ENCODE measurements at places on chromosomes 7 and 10.

- DNase-seq = no peak
Measured at GRCh38 chr7:113026941-113027340, 59.7 kb downstream of the GPR85 start.

DNA sequence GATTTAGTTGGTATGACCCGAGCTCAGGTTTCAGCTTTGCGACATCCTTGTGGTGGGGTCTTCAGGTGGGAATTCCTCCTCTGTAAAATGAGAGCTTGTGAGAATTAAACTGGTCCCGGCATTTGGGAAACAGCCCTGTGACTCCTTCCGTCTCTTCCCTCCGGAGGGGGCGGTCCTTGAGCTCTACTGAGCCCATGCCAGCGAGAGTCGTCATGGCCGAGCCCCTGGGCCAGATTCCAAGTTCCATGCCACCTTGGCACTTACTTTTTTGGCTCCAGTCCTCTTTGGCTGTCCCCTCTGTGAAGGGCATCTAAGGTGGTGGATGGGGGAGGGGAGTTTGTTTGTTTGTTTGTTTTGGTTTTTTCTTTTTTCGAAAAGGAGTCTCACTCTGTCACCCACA is 47.6 kb downstream of the GTF2IRD1 start:
- no peak for DNase-seq

GRCh38 chr7:95317546-95317945 is 6.8 kb downstream of the PON1 start:
- no peak for DNase-seq

DNA sequence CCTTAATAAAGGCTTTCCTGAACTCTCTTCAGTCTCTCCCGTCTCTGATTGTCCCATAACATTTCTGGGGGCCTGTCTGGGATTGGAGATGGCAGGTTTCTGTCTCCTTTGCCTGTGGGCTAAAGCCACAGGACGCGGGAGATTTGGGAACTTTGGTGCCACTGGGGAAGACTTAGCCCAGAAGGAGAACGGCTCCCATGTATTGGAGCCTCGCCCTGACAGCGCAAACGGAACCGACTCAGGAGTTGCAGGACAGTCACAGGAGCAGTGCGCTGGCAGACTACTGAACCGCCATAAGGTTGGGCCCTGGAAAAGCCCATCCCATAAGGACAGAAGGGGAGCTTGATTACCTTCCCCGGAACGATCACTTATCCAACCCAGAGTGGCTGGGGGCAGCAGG is 7.1 kb upstream of the ZNF33B start:
- no peak for DNase-seq

DNA sequence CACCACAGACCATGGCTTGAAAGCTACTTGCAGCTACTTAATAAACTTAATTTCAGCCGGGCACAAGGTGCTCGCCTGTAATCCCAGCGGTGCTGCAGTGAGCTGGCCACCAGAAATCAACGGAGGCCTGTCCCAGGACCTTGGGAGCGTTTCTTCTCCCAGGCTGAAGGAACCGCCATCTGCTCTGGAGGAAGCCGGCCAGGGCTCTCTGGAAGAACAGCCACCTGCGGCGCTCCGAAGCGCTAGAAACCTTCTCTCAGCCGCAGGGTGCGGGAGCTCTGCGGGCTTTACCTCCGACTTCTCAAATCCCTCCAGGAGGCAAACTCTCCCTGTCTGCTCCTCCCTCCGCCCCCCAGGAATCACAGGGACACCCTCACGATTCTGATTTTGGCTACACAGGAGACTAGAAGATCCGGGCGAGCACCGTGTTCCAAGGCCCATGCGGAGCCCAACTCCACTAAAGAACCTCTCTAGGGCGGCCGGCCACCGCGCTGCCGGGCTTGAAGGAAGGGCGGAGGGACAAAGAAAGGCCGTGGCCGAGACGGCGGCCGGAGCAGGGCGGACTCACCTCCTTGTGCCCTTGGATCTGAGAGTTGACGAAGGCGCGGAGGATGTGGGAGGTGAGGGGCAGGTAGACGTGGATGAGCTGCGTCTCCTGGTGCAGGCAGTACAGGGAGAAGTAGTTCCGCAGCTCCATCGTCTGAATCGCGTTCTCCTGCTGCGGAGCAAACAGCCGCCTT is 14.4 kb downstream of the NUDT1 start:
- no peak for DNase-seq

- no peak for DNase-seq
Measured at GRCh38 chr7:124072603-124073309, 39.9 kb upstream of the TMEM229A start.

DNA sequence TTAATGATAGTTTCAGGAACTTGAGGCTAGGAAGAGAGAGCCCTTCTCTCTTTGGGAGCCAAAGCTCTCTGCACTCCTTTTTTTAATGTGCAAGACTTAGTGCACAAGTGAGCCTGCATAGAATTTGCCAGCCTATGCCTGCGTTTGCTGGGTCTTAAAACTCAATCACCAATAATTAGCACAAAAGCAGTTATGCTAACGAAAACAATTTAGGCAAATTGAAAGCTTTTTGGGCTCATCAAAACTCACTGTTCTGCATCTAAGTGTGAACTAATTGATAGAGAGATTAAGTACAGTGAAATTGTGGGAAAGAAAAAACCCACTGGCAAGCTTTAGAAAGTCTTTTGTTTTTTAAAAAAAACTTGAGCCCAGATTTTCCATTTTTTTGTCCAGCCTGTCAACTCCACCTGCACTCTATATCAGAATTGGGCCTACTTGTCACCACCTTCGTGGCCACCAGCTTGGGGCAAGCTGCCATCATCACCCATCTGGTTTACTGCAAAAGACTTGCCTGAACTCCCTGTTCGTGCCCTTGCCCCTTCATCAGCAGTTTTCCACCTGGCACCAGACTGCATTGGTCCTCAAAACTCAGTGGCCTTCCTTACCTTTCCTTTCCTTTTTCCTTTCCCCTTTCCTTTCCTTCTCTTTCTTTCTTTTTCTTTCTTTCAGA is 37.8 kb downstream of the CRHR2 start:
- DNase-seq = no peak

GRCh38 chr7:129009437-129009836 is 45.5 kb downstream of the TNPO3 start:
- DNase-seq = no peak

DNA sequence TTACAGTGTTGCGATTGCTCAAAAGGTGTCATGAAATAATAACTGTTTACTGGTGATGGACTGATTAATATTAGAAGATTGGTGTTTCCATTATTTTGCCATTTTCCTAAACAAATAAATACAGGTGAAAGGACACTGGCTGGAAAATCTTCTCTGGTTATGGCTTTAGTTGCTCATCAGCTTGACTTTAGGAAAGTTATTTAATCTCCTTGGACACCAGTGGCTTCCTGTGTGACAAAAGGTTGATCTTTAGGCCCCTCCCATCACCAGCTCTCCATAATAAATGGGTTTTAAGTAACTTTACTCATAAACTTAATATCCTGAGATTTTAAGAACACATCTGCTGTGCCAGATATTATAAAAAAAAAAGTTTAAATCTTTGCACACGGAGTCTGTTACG is 737 bp downstream of the CABCOCO1 start:
- DNase-seq = no peak

GRCh38 chr7:135480966-135481597 is 28.8 kb downstream of the CNOT4 start:
- no peak for DNase-seq

DNA sequence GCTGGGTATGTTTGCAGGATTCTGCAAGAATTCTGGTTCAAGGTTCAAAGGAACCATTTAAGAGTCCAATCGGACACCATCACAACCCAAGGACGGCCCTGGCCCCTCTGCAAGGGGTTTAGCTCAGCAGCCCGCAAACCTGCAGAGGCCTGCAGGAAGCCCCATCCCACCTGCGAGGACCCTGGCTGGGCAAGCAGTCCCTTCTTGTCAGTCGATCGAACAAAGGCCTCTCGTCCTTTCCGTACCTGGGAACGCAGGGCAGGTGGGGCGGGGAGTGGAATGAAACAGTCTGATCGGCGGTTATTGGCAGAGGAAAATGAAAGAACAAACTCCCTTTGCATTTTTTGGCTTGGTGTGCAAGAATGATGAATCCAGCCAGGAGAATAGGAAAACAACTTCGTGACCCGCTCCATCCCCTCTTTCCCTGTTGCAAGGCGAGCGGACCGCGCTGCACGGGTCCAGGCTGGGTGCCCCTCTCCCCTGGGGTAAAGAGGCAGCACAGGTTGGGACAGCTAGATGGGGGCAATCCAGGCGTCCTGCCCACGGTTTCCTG is 73.7 kb downstream of the INSIG1 start:
- no peak for DNase-seq

- DNase-seq = no peak
Measured at GRCh38 chr7:120221666-120222065, 51.3 kb upstream of the KCND2 start.

DNA sequence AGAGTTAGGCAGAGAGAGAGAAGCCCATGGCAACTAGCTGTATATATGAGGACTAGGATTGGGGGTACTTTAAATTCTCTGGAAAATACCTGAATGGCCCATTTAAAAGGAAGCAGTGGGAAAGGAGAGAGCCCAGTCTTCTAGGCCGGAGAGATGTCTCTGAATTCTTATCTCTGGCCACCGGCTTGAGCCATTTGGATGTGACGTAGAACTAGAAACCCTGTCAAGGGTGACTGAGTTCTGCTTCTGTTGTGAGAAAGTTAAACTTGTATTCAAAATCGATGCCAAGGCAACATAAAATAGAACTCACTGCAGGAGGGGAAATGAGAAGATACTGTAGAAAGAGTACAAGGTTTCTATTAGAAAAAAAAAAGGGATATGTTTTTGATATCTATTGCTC is 6.3 kb upstream of the GSTK1 start:
- DNase-seq = no peak

- DNase-seq = no peak
Measured at GRCh38 chr10:82208726-82209125, 333.7 kb downstream of the NRG3 start.

- no peak for DNase-seq
Measured at GRCh38 chr10:122363722-122364463, 10.6 kb upstream of the PLEKHA1 start.

GRCh38 chr10:122656308-122656705 is 43.3 kb downstream of the C10orf120 start:
- DNase-seq = no peak

GRCh38 chr7:115910541-115911164 is 119.9 kb downstream of the TFEC start:
- peak; percentile 10 for DNase-seq

DNA sequence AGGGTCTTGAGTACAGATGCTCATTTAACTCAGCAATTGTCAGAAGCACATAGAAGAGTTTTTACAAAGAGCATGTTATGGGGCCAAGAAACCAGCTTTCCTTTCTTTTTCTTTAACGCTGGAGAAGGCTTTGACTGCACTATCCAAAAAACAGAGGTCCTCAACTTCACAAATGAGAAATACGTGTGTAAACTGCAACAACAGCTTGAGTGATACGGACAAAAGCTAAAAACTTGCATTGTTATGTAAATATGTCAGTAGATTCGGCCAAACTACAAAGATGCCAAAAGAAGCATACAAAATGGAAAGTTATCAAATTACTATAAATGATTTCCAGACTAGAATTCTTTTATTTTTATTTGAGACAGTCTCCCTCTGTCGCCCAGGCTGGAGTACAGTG is 62.4 kb upstream of the C10orf90 start:
- DNase-seq = no peak

GRCh38 chr7:495326-495725 is 24.3 kb downstream of the PDGFA start:
- DNase-seq = no peak

DNA sequence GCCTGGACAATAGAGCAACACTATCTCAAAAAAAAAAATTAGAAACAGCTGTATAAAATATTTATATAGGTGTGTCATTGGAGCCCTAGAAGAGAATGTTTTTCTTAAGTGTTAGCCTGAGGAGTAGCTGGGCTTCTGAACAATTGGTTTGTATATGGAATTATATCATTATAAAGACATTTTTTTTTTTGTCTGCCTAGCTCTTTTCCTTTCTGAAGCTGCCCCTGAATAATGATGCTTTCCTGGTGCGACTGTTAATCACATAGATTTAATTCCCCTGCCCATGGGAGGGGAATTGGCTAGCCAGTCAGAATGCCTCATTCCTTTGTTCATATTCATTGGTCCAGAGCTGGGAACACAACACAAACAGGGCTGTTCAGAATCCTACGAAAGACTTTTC is 13.9 kb upstream of the ABCC2 start:
- DNase-seq = no peak

DNA sequence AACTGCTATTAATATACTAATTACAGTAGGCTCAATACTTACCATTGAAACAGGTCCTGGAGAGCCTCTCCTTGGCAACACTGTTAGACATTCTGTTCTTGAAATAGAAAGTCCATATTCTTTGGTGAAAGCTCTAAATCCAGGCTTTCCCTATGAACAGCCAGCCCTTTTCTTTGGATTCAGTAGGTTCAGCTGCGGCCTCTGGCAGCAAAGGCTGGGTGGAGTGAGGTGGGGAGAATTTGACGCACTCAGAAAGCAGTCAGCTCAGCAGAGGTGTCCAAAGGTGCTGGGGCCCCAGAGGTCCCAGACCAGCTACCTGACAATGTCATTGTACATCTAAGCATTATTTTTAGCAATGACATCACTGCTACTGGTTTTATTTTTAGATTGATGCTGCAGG is 146.1 kb downstream of the GRK5 start:
- DNase-seq = no peak

DNA sequence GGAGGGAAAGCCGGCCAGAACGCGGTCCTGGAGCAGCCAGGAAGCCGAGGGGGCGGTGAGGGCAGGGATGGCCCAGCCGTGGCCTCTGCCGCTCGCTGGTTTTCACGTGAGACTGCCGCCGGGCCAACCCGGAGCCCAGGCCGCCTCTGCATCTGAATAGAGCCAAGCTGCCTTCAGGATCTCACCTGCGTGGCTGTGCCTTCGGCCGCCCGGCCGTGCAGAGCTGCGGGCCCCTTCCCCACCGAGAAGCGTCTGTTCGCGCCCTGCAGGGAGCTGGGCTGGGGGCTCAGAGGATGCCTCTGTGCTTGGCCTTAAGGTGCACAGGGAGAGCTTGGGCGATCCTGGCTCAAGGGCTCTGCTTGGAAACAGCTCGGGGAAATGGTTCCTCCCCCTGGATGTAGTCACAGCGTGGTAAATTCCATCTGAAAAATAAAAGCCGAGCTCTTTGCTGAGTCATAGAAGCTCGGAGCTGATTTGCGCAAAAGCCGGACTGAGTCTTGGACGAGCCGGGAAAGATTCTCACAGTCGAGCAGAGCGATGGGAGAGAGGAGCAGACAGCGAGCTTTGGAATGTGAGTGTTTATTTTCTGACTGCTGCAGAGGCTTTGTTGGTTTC is at the start of gene JAKMIP3:
TSS of gene JAKMIP3 (plus strand) at position 456 of the 615 bp plus-strand sequence. CDS start 38,863 bp downstream, outside the sequence.
- no peak for DNase-seq

DNA sequence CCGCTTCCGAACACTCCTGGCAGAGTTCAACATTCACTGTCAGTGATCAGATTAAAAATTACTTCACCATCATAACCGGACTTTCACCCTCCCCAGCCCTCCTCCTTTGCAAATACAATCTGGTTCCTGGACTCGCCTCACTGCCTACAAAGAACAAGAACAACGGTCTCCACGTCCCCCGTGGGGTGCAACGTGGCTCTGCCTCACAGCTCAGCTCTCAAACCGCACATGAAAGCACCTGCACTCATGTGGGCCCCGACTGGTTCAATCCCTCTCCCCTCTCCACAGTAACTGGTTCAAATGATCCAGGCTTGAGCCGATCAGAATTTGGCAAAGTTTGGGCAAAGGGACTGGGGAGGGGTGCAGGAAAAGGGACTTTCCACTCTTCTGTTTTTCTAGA is 21.0 kb downstream of the ASB13 start:
- DNase-seq = no peak
